ENCODE measurements at places on chromosomes 13 and 19.

GRCh38 chr13:36533806-36534205, 101.5 kb downstream of the CCNA1 start:
- DNase-seq: no peak

DNA sequence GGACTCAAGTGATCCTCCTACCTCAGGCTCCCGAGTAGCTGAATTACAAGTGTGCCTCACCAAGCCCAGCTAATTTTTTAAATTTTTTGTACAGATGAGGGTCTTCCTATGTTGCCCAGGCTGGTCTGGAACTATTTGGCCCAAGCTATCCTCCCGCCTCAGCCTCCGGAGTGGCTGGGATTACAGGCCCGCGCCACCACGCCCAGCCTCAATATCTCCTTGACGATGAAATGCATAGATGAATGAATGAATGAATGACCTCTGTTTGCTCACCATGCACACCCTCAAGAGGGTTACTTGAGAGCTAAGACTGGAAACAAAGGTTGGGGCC, 14.9 kb upstream of the AP1M2 start:
- no peak for DNase-seq

- peak; percentile 41 for DNase-seq
Observed at GRCh38 chr13:113771709-113772331, 12.8 kb downstream of the TMEM255B start.

- DNase-seq: peak; percentile 65
Observed at GRCh38 chr19:46221981-46222610, 7.4 kb upstream of the IGFL1 start.
